ENCODE measurements at places on chromosomes 13 and 19.
A peak's percentile ranks its signal among the peaks of the same experiment; 100 is the strongest.

DNA sequence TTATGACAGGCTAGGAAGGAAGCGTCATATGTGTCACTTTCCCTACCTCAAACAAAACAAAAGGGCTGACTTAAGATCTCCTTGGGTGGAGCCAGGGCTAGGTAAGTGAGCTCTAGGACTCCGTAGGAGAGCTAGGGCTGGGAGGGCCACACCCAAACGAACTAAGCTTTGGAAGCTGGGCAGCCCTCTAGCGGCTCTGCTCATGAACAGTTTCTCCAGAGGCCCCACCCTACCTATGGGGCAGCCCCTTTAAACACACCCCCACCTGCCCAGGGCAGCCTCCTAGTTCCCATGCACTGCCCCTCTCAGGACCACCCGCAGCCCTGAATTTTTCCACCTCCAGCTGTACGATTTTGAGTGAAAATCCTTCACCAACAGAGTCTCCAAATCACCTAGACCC, 3.5 kb downstream of the PEG3 start:
- peak; percentile 35 for DNase-seq

DNA sequence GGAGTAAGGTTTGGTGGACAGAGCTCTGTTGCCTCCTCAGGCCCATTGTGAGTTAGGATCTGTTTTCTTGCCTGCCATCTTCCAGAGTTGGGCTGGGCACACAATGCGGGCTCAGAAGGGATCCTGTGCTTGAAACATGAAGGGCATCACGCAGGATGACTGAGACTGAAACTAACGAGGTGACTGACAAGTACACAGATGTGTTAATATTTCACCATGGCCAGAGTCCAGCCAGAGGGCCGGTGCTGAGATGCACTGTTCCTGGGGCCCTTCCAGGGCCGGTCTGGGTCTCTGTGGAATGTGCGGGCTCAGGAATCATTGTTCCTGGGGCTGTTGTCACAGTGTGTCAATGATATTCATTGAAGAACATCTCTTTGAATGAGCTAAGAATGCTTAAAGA, 163.7 kb downstream of the URI1 start:
- no peak for DNase-seq

- DNase-seq: no peak
Observed at GRCh38 chr13:113149711-113150549, 8.5 kb upstream of the PROZ start.

- DNase-seq: no peak
Observed at GRCh38 chr13:41496420-41497234, 39.3 kb downstream of the RGCC start.

GRCh38 chr13:48159401-48159800, 64.5 kb upstream of the MED4 start:
- no peak for DNase-seq

DNA sequence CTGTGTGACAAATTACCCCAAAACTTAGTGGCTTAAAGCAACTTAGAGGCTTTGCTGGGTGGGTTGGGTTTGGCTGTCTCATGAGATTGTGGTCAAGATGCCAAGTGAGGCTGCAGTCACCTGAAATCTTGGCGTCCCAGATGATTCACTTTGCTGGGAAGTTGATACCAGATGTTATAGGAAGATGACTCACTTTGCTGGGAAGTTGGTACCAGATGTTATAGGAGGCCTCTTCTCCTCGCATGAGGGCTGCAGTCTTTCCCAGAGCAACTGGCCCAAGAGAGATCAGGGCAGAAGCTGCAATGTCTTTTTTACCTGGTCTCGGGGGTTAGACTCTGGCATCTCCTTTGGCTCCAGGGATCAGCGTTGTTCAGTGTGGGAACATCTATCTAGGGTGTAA, 16.8 kb downstream of the TEX29 start:
- no peak for DNase-seq

DNA sequence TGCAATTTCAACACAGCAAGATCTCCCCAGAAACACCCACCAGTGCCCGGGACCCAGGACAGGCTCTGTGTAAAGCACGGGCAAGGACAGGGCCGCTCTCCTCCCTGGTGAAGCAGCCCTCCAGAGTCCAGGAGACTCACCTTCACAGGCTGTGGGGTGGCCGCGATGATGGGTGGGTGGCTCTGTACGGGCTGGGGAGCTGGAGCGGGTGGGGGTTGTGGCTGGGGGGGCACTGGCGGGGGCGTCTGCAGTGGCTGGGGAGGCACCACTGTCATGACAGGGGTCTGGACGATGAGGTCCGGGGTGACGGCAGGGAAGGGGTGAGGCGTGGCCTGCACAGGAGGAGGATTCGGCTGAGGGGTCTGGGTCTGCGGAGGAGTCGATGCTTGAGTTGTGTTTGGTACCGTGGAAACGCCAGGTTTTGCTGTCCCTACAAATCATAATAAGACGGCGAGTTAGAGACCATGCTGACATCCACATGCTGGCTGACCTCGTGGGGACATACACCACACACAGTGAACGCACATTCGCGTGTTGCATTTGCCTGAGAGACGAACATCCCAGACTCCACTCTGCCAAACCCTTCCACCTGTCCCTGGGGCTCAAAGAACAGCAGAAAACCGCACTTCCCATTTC, 33.1 kb upstream of the EPHX3 start:
- DNase-seq: no peak

DNA sequence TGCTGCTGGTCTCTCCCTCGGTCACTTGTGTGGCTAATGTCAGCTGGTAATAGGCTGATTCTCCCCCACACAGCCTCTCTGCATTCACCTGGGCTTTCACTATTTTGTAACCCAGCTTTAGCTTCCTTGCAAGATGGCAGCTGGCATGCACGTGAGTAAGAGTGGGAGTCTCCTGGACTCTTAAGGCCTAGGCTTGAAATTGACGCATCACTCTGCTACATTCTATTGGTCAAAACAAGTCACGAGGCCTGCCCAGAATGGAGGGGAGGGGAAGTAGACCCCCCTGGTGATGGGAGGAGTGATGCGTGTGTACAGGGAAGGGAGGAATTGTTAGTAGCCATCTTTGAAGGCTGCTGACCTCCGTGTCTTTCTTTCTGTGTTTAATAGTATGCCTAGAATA, 24.9 kb upstream of the PNMA8B start:
- DNase-seq: no peak

GRCh38 chr13:70162141-70162540, 53.9 kb upstream of the KLHL1 start:
- DNase-seq: no peak

DNA sequence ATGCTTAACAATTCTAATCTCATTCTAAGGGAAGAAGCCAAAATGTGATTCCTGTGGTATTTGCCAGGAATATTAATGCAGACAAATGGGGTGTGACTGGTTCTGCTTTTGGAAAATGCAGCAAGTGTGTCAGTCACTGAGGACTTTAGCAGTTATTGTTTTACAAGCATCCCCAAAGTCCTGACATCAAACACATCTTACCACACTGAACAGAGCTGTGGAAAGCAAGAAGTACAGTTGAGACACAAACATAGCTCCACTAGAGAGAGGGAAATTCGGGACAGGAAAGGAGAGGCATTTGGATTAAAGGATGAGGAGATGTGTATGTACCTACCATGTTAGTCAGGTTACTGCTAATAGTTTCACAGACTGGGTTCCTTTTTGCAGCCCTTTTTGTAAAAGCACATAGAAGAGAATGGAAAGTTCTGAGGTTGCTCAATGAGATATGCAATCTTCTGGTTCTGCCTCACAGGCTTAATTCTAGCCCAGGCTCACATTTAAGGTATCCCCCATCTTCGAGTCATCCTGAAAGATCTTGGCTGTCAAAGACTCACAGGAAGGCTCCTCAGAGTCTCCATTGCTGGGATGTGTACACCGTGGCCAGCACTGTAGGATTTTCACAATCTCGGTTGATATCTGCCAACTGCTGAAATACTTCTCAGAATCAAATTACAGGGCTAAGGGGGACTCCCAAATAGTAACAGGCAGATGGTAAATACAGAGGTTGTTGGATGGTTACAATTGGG, 316.6 kb downstream of the DNAJC15 start:
- DNase-seq: no peak

- DNase-seq: no peak
Observed at GRCh38 chr13:51862957-51863356, 1.2 kb downstream of the CCDC70 start.

GRCh38 chr13:23449398-23450162, 16.1 kb upstream of the SACS start:
- DNase-seq: peak; percentile 59

DNA sequence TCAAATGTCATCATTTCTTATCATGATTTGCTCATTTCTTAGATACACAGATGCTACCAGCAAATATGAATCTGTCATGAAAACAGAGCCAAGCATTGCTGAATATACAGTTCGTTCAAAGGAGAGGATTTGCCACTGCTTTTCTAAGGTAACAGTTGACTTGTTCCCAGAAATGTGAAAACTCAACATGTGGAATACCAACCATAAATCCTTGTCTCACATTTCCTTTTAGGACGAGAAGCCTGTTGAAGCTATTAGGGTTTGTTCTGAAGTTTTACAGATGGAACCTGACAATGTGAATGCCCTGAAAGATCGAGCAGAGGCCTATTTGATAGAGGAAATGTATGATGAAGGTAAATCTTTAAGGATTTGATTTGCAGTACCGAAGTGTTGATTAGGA, 86.7 kb downstream of the DNAJC3 start:
- DNase-seq: peak; percentile 7

DNA sequence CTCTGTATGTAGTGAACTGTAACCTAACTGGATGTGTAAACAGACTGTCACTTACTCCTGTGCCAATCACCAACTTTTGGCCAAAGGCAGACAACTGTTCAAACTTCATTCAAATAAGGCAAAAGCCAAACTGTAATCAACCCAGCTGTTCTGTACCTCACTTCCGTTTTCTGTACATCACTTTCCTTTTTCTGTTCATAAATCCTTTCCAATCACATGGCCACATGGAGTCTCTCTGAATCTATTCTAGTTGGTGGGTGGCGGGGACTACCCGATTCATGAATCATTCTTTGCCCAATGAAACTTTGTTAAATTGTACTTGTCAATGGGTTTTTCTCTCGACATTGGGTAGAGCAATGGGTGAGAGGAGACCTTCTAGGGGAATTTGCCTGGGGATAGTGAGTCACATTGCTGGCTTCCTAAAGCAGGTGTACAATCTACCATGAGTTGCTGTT, 178.3 kb upstream of the RFC3 start:
- DNase-seq: no peak

GRCh38 chr19:29672319-29672932, 7.2 kb downstream of the PLEKHF1 start:
- DNase-seq: no peak

GRCh38 chr13:26440111-26440510, 117.4 kb upstream of the WASF3 start:
- DNase-seq: no peak

- no peak for DNase-seq
Observed at GRCh38 chr19:30332445-30333234, 39.5 kb upstream of the ZNF536 start.

DNA sequence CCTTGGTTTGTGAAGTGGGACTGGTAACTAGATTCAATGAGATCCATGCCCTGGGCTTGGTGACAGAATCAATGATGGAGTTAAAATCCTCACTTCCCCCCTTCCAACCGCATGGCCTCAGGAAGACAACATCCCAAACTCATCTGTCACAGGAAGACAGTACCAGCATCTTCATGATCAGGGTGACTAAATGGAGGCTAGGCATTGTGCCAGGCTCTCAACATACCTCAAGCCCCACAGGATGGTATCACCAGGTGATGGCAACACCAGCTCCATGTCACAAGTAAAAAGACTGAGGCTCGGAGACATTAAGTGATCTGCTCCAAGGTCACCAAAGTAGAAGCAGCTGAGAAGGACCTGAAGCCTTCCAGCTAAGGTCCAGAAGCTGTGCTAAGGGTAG, 14.2 kb downstream of the MED26 start:
- no peak for DNase-seq

DNA sequence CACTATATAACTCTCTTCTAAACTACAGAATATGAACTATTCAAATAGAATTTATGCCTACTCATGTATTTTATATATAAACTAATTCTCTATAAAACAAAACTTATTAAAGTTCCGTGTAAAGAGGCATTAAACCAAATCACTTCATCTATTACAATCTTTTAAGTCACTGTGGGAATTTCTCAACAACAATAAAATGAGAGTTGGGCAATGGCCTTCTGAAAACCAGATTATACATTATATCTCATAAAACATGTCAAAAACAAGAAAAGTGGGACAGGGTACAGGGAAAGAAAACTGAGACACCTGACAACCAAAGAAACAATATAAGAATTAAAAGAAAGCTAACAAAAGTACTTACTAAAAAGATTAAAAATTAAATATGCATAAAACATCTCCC, 145.2 kb downstream of the DIAPH3 start:
- DNase-seq: no peak

- DNase-seq: no peak
Observed at GRCh38 chr13:67829641-67830040, 599.5 kb upstream of the PCDH9 start.

GRCh38 chr13:111853721-111854120, 213.2 kb upstream of the SOX1 start:
- peak; percentile 58 for DNase-seq

DNA sequence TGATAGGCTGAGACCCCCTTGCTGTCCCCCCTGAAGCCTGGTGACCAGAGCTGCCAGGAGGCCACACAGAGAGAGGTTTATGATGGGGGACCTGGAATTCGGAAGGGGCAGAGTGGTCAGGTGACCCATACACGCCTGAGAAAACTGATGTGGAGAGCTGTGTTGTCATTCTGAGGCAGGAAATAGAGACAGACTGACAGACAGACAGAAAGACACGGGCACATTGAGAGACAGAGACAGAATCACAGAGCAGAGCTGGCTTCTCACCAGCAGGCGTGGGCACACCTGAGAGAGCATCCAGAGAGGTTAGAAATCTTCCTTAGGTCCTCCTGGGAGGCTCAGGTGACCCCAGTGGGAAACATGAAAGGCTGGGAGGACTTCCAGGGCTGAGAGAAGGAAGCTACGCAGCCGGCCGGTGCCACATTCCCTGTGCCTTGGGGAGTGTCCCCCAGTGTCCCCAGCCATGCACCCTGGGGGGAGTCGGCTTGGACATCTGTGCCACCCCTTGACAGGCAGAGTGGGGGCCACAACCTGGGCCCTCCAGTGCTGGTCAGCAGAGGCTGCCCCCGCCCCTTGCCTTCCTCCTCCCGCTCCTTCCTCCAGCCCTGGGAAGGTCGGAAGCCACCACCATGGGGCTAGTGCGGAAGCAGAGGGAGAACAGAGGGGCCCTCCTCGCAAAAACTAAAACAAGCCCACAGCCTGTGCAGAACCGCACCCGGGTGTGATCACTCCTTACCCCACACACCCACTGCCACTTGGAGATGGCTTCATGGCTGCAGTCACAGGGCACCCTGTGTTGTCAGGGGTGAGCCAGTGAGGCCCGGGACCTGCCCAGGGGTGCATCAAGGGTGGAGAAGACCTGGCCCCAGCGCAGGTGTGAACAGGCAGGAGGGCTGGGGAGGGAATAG, 2.2 kb downstream of the FFAR1 start:
- DNase-seq: no peak
